NCI-H2029 treated with DMSO at 0.1 percent for 48 hours (cell line): ENCODE measurements at places on chromosomes 7 and 10.

- DNase-seq, result no peak
Measured at GRCh38 chr10:94125856-94126255, 132.1 kb downstream of the PLCE1 start.

DNA sequence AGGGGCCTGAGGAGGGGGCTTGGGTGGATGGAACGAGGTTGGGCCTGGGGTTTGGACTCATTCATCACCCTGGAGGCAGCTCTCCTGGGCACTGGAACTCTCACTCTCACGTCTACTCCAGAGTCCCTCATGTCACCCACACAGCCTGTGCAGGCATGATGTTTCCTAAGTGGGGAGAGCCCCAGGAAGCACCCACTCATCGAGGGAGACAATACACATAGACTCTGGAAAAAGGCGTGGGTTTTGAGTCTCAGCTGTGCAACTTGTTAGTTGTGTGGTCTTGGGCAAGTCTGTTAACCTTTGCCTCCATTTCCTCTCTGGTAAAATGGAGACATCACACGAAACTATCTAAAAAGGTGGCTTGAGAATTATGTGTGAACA lies 25.9 kb upstream of the RBM20 start:
- DNase-seq, result no peak

- no peak for DNase-seq
Measured at GRCh38 chr10:5325076-5325475, 39.7 kb upstream of the UCN3 start.

DNA sequence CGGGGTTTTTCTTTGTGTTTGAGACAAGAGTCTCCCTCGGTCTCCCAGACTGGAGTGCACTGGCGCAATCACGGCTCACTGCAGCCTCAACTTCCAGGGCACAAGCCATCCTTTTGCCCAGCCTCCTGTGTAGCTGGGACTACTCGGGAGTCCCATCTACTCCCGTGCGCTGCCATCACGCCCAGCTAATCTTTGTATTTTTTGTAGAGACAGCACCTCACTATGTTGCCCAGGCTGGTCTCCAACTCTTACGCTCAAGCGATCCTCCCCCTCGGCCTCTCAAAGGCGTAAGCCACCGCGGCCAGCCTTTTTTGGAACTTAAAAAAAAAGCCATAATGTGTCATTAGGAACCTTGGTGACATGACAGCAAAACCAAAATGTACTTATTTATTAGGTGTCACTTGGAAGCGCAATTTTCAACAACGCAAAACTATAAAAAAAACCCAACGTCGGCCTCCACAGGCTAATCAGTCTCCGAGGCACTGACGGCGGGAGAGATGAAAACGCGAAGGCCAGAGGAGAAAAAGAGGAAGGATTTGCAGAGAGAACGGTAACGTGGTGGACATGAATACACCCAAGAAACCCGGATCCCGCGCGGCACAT lies 911 bp upstream of the HNRNPH3 start:
- no peak for DNase-seq

DNA sequence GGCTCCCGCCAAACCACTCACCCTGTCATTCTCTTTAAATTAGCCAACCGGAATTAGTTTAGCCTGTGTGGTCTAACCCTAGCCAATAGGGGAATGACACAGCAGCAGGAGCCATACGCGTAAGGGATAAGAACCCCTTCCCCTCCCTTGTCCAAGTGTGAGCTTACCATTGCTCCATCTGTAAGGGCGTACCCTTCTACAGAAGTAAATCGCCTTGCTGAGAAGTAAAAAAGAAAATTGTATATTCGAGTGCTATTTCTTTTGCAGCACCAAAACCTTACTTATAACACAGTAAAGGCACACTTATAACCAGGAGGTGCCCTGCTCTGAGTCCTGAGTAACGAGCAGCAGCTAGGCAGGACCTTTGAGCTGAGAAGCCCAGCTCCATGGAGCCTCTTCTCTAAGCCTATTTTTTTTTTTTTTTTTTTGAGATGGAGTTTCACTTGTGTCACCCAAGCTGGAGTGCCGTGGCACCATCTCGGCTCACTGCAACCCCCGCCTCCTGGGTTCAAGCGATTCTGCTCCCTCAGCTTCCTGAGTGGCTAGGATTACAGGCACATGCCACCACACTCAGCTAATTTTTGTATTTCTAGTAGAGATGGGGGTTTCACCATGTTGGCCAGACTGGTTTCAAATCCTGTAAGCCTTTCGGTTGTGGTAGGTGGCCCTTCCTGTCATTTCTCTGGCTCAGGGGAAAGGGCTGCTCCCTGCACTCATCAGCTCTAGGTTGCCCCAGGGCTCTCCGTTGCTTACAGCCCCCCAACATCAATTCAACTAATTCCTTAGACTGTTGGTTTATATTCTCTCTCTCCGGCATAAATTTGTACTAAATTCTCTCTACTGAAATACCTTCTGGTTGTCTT lies 73.3 kb downstream of the NSUN6 start:
- no peak for DNase-seq

DNA sequence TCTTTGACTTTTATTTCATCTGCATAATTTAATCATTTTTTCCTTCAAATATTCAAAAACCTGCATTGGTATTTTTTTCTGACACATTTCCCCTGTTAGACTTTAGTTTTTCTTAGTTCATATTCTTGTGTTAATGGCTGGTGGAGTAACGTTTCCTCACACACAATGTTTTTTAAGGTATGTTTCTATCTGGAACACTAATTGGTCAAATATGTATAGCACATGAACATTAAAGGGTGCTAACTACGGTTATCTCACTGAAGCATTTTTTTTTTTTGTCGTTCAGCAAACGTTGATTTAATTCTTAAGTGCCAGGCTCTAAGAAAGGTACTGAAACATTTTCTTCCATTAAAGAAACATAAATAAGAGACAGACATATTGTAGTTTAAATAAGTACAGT lies 87.7 kb downstream of the PTPRZ1 start:
- DNase-seq, result no peak

GRCh38 chr7:2022021-2022409 lies 210.7 kb downstream of the MAD1L1 start:
- no peak for DNase-seq

DNA sequence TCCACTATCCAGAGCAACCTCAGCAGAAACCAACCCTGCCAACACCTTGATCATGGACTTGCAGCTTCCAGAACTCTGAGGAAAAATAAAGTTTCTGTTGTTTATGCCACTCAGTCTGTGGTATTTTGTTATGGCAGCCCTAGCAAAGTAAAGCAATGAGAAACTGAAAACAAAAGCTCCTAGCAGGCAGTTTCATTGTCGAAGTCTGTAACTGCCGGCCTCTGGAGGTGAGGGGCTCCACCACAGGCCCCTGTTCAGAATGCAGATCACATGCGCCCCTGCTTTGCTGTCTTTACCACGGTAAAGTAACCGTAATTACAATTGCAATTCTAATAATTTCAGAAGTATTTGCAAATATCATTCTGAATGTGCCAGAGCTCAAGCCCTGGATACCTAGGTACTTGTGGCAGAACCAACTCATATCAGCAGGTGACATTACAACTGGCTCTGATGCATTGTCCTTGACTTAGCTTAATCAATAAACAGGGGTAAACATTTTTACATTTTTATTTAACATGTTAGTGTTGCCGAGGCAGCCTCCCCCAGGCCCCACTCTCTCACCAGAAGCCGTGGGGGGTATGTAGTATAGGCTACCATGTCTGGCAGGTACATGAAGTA lies 193.2 kb downstream of the ELMO1 start:
- DNase-seq, result no peak

GRCh38 chr7:91288208-91288824 lies 24.1 kb downstream of the FZD1 start:
- no peak for DNase-seq

- no peak for DNase-seq
Measured at GRCh38 chr7:80588591-80588990, 49.9 kb upstream of the CD36 start.

DNA sequence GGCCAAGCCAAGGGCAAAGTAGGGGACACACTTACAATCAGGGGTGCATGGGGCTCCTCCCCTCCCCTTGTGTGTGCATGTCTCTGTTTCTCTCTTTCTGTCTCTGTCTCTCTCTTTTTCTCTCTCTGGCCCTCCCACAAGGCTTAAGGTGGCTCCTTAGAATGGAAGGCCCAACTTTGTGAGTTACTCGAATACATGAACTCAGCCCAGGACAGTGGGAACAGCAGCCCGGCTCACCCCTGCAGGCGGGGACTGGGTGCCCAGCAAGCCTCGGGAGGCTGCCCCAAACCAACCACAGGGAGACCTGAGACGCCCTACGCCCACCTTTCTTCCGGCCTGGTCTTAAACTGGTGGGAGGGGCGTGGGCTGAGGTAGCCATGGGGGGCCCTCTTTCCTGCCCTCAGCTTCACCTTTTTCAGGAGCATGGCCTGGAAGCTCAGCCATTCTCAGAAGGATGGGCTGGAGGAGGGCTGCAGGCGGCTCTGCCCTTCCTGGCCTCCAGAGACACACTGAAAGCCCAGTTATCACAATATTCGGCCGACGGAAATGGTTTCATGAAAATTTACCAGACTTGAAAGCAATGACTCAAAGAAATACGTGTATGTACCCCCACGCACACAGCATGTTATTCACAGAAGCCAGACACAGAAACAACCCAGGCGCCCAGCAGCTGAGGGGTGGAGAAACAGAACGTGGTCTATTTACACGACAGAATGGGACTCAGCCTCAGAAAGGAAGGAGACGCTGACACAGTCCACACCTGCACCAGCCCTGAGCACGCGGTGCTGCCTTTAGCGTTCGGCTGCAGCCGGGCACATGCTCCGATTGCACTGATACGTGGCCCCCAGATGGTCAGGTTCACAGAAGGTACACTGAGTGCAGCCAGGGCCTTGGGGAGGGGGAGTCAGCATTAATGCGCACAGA lies 229.5 kb downstream of the PTPRN2 start:
- no peak for DNase-seq

DNA sequence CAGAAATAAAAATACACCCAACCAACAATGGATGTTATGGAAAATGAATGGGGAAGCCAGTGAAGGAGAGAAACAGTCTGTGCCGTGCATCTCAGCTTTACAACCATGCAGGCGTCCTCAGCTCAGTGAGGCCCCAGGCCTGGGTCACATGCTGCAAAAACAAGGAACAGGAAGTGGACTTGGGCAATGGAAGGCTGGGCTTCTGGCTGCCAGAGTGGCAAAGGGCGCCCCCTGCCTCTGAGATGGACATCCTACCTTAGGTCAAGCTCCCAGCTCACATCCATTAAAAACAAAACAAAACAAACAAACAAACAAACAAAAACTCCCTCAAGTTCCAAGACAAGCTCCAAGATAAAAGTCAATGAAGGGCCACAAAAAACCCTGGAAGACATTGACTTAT lies 54.7 kb upstream of the AFAP1L2 start:
- DNase-seq, result no peak

- peak; percentile 8 for DNase-seq
Measured at GRCh38 chr10:93541402-93542357, 24.8 kb upstream of the FFAR4 start.

- no peak for DNase-seq
Measured at GRCh38 chr10:16765509-16766375, 51.5 kb downstream of the RSU1 start.

GRCh38 chr7:107643407-107643806 lies 17.2 kb upstream of the SLC26A4 start:
- DNase-seq, result no peak

DNA sequence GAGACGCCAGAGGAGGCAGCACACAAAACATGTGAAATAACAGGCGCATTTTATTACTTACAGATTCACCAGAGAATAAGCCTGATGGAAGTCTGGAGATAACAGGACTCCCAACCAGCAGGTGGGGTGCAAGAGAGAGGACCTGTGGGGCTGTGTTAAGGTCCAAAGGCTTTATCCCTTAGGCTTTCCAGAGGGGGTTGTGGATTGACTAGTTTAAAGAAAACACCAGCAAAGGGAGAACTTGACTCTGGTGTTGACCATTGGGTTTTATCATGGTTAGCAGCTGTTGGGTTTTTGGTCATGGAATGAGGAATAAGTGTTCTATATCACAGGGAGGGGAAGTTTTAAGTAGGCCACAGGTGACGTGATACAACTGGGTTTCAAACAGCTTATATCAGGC lies 1.6 kb upstream of the CRPPA start:
- no peak for DNase-seq
